SW480 (cell line): ENCODE measurements at places on chromosomes 16 and 17.

DNA sequence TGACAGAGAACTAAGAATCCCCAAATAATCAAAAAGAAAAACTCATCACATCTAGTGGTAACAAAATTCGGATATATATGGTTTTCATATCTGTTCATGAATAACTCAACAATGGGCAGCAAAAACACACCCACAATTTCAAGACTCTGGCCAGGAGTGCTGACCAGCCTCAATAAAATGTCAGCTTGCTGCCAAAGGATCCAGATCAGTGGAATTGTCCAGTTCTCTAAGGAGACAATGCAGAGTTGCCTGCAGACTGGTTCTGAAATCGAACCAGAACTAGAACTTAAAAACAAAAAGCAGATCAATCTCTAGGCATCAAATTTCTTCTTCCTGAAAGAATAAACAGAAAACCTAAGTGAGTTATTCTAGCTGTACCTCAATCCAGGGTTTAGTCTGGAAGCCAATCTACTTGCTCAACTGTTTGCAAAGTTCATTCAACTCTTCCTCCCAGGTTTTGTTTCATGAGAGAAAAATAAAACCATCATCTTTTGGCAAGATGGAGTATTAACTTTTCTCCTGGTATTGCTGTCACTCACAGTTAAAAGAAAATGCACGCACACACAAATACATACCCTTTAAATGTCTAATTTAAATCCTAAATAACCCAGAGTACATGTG, 61.0 kb downstream of the CFDP1 start:
- no peak for DNase-seq

DNA sequence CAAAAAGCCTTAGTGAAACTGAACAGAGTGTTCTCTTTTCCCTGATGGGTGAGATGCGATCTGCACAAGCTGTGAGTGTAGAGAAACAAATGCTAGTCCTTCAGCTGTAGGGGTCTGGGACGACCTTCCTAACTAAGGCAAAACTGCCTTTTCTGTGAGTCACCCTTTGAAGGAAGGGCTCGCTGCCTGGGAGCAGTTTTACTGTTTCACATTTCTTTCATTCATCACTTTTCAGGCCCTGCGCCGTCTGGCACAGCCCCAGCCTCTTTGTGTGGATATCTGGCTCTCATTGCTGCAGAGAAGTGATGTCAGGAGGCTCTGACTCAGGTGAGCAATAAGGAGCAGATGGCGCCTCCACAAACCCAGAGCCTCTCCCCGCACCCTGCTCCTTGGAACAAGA, 57.4 kb downstream of the HS3ST3A1 start:
- no peak for DNase-seq

GRCh38 chr17:46191322-46192188, 1.7 kb downstream of the KANSL1 start:
- peak; percentile 59 for DNase-seq

DNA sequence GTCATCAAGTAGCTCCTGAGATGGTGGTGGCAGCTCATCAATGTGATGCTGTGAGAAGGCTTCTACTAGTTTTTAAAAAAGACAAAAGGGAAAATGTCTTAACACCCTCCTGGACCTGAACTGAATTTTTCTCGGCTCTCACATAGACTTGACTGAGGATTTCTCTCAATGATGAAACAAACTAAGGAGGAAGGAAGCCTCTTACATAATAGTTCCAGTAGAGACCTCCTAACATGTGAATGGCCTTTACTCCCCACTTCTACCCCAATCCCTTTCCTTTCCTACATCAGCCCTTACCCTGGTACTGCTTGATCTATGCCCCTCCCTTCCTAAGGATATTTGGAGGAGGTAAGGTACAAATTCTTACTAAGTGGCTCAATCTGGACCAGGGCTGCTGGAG, 54.8 kb upstream of the MTMR4 start:
- DNase-seq = no peak

DNA sequence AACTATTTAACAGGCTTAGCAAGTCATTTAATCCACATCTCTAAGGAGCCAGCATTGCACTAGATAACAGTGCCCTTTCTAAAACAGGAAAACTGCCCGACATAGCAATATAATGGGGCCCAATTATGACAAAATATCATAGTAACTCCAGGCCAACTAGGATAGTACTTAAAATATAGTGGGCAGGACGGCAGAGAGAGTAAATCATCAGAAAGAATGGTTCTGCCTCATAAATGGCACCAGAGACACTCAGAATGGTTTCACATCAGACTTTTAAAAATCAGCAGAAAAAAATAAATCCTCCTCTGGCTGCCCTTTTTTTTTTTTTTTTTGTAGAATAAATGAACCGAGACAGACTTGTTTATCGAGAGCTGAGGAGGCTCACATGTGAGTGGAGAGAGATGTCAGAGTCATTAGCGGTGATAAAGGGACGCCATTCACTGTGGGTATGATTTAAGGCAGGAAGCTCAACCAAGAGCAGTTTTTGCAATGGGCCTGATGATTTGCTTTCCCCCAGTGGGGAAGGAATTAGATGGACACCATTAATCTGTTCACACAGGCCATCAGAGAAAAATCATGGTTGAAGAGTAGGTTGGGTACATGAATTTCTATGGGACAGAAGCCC, 62.6 kb downstream of the CPPED1 start:
- no peak for DNase-seq

- no peak for DNase-seq
Measured at GRCh38 chr17:82085031-82085861, 12.8 kb downstream of the FASN start.

DNA sequence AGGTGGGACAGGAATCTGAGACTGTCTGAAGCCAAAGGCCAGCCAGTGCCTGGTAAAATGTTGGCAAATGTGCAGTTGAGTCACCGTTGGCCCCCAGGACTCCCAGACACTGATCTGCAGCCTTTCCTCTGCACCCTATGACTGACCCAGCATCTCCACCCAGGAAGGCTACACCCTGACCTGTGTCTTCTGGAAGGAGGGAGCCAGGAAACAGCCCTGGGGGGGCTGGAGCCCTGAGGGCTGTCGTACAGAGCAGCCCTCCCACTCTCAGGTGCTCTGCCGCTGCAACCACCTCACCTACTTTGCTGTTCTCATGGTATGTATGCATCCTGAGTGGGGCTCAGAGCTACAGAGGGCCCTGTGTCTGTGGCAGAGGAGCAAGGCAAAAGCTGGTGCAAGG, 24.0 kb downstream of the ADGRG5 start:
- DNase-seq = no peak

GRCh38 chr17:76370261-76370993, 14.0 kb upstream of the SPHK1 start:
- DNase-seq = no peak

- DNase-seq = no peak
Measured at GRCh38 chr17:7807206-7807605, 26.8 kb upstream of the KDM6B start.

DNA sequence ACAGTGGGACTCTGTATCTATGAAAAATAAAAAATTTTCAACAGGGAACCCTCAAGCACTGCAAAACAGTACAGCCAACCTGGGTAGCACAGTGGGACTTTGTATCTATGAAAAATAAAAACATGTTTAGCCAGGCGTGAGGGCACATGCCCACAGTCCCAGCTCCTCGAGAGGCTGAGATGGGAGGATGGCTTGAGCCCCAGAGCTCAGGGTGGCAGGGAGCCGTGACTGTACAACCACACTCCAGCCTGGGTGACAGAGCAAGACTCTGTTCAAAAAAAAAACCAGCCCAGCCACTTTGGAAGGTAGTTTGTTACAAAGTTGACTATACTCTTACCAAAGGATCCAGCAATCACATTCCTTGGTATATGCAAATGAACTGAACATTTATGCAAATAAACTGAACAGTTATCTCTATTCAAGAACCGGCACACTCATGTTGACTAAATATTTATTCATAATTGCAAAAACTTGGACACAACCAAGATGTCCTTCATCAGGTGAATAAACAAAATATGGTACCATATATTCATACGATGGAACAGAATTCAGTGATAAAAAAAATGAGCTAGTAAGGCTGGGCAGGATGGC, 5.2 kb downstream of the RPH3AL start:
- DNase-seq = no peak

GRCh38 chr17:28227316-28228108, 91.5 kb upstream of the TMEM97 start:
- DNase-seq = peak; percentile 94
